Activated gamma-delta T cell treated with Interleukin-2 at 50 U/mL for 16 hours (primary cell): ENCODE measurements at places on chromosomes 16 and 17.

DNA sequence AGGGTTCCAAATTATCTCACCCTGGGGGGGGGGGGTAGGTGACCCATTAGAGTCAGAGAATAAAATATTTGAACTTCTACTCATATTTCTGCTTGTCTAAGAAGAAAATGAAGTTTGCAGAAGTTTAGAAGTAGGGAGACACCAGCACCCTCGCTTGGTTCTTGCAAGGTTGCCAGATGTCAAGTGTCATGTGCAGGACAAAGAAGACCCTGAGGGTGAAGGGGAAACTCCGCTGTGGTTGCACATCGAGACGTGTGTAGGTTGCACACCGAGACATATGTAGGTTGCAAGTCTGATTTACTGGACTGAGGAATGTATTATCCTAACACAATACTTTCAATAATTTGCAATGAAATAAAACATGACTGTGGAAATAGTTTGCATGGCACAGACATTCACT is 42.4 kb upstream of the IRF8 start:
- DNase-seq = no peak

DNA sequence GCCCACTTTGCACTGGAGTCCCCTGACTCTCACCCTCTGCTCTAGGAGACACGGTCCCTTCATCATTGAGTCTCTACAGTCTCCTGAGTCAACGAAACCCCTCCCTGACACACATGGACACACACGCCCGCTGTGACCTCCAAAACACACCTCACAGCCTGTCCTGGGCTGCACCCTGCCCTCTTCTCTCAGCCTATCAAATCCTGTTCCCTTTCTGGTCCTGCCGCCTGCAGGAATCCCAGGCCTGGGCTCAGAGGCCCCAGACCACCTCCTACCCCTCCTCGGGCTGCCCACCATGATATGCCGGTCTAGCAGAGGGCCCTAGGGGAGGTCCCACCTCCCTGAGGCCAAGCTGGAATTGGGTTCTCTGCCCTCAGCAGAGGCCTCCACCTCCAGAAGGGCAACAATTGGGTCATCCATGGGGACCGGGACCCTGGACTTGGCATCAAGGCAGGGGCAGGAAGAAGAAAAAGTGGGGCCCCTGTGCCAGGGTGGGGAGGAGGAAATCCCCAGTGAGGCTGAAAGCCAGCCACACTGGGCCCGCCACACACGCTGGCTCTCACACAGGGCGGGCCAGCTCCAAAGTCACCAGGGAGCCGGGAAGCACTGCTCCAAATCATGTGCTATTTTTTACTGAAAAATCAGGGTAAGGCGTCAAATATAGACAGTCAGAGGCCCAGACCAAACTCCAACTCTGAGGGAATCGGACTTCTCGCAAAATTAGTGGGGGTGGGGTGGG is 3.4 kb downstream of the PPP1R9B start:
- DNase-seq = no peak

DNA sequence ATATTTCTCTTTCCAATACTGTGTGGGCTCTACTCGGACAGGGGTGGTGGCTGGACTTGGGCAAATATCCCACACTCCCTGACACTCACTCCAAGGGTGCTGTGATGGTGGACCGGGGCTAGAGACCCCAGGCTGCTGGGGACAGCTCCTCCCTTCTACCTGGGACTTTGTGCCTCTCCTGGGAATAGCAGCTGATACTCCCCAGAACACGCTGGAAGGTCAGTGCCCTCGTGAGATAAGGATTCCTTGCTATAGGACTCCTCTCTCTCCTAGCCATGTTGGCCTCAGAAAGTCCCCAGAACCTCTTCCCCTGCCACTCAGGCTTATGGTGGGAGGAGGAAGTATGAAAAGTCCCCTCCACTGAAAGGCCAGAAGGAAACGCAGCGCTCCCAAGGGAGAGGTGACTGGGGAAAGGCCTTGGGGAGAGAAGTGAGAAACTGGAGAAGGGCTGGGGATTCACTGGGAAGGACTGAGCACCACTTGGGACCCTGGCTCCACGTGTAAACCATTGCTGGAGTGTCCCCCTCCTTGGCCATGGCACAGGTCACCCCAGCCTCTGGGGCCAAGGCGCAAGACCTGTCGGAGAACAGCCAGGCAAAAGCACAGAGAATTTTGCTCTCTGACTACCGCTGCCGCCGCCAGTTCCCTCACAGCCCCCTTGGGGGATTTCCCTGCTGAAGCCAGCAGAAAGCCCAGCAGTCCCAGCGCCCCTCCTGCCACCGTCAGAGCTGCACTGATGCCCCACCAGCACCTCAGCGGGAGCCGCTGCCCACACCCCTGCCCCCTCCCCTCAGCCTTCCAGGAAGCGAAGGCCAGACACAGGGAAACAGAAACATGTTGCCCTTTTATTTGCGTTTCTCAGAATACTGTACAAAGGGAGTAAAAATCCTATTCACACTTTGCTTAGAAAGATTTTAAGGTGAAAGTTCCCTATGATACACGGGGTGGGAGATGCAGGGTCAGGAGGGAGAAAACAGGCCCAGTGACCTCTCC is 2.1 kb upstream of the GSDMB start:
- DNase-seq = no peak

- DNase-seq = no peak
These were observed 11.3 kb upstream of the MAPT start for GRCh38 chr17:45883063-45883462.
